ENCODE measurements at places on chromosomes 13 and 19.

GRCh38 chr19:38384209-38385027, 3.4 kb downstream of the GGN start:
- no peak for DNase-seq

DNA sequence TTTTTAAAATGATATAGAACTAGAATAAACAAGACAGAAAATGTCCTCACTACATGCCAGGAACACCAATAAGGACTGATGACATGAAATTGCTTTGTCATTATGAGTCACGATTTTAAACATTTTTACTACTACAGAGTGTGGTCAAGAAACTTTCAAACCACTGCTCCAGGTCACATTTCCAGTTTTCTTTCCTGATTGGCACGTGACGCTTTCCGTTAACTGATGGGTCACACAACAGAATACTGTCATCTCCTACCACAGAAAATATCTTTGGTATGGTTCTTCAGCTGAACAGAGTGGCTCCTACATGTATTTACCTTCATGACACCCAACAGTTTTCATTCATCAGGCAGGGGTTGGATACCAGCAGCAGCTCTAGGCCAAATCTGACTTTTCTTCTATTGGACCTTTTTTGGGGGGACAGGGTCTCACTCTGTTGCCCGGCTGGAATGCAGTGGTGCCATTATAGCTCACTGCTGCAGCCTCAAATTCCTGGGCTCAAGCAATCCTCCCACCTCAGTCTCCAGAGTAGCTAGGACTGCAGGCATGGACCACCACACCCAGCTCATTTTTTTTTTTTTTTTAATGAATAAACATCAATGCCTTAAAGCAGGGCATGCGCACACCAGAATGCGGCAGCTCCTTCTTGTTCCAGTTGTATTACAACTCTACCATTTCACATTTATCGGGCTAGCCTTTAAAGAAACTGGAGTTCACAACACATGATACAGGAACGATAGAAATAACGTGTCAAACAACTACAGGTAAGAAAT, 147.4 kb downstream of the RNF17 start:
- no peak for DNase-seq

DNA sequence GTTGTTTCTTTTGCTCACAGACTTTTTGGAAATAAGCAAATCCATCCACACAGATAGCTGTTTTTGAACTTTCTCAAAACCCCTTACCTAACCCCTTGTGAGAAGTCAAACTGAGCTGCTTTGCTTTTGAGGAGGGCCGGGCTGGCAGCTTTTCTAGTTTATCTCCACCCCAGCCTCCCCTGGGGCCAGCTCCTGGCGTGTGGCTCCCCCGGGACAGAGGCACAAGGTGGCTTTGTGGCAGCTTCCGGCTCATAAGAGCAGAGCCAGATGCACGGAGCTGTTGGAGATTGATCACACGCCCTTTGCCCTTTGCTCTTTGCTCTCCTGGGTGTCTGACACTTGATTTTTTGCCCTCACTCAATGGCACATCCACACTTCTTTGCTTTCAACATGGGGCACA, 24.9 kb upstream of the RNF113B start:
- DNase-seq = no peak

- no peak for DNase-seq
These were observed 7.1 kb downstream of the PCDH9 start for GRCh38 chr13:67223024-67223423.

GRCh38 chr19:40947573-40947972, 43.5 kb upstream of the CYP2B6 start:
- DNase-seq = peak; percentile 32

DNA sequence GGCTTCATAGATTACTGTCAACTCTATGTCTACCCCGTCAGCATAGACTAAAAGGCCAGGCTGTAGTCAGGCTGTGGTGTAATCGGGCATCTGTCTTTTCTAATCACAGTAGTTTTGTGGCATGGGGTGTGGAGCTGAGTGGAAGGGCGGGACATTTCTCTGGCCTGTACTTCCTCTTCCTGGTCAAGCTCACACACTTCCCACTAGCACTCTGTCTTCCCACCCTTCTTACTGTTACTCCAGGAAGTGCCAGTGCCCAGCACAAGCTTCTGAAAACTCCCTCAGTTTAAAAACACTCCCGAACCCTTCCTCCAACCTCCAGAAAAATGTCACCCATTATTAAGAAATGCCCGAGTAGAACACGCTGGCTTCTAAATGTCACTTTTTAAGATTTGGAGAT, 229.8 kb downstream of the KLF5 start:
- no peak for DNase-seq

- DNase-seq = no peak
These were observed 152.4 kb downstream of the SHISA2 start for GRCh38 chr13:25899464-25899863.

GRCh38 chr13:114017028-114017630, 43.3 kb upstream of the C13orf46 start:
- no peak for DNase-seq

GRCh38 chr13:67554286-67554685, 324.1 kb upstream of the PCDH9 start:
- DNase-seq = no peak

DNA sequence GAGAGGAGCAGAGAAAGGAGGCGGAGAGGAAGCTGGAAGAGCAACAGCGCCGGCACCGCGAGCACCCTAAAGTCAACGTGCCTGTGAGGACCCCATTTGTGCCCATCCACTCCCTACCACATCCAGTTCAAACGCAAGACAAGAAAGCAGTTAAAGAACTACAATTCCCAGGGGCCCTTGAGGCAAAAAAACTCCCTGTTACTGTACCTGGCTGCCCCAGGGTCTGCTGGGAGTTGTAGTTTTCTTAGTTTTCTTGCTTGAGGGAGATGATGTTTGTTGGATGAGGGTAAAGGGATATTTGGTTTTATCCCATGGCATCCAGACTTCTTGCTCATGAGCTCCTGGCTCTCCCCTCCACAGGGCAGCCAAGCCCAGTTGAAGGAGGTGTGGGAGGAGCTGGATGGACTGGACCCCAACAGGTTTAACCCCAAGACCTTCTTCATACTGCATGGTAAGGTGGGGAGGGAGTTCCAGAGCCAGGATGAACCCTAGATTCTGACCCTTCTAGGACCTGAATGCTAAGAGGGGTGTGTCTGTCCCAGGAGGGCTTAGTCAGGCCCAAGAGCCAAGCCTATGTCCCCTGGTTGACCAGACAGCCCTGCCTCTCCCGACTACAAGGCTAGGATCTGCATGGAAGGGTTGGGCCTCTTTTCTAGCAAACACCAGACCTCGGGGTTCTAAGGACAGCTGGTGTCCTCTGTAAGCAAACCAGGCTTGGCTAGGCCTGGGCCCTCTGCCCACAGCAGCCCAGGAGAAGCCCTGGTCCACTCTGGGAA, 13.2 kb downstream of the NUCB1 start:
- no peak for DNase-seq

DNA sequence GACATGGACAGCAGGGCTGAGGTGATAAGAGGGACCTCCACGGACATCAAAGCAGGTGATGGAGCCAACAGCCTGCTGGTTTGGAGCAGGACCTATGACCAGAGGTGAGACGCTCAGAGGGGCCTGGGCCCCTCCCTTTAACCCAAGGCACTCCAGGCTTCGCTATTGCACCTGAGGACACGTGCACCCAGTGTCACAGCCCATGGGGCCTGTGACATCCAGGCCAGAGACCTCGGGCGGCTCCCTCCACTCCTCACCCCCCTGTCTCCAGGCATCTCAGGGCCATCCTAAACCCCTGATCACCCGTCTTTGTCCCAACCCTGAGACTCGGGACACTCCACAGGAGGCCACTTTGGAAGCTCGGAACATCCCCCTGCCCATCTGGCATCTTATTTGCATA, 12.9 kb downstream of the ADGRE5 start:
- no peak for DNase-seq

GRCh38 chr13:35957241-35957731, 173.9 kb downstream of the DCLK1 start:
- DNase-seq = no peak

DNA sequence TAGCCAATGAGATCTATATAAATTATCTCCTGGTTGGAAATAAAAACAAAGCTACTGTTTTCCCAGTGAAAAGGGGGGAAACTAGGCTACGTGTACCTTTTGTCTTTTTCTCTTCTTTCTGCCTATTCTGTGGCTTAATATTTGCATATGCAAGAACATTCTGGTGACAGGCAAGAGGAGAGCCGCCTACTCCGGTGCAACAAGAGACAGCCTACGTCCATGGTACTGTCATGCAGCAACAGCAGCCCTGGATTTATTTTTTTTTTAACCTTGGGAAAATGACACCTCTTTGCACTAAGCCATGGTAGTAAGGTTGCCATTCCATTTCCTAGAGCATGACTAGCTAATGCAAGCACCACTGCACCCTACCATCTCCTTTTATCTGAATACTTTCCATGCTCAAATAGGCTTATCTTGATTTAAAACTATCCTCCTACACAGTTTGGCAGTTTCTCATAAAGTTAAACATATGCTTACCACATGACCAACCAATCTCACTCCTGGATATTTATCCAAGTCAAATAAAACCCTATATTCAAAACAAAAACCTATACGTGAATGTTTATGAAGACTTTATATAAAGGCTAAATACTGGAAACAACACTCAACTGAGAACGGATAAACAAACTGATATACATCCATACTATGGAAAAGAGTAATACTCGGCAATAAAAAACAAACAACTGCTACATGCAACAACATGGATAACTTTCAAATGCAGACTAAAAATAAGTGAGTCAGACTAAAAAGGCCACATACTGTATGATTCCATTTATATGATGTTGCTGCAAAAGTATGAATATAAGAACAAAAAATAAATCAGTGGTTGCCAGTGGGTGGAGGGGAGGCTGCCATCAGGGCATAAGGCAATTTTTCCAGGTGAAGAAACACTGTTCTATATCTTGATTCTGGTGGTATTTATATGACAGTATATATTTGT, 17.3 kb downstream of the NUFIP1 start:
- DNase-seq = no peak

DNA sequence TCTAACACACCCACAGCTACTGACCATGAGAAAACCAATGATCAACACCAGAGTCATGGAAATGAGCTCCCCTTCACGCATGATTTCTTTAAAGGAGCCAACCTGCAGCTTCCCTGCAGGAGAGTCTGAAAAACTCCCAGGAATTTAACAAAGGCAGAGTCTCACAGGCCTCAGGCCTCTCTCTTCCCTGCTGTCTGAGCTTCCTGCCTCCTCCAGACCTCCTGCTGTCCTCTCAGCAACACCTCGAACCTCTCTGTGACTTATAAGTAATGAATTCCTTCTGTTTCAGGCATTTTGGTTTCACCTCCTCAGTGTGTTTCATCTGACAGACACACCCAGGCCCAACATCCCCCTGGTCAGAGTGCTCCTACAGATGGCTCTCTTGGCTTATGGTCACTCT, 1044.4 kb downstream of the UQCRFS1 start:
- DNase-seq = no peak

DNA sequence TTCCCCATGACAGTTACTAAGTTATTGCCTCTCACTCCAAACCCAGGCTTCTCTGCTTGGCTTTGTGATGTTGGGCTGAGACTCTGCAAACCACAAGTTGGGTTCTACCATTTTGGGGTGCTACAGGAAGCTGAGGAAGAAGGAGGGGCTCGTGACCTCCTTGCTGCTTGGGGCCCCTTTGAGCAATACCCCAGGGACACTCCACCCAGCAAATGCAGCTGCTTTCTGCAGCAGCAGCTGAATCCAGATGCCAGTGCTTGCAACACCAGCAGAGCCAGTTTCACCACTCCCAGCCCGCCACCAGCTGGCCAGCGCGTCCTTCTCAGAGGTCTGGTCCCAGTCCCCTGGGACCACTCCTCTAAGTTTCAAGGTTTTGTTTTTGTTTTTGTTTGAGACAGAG, 22.0 kb upstream of the UBAC2 start:
- DNase-seq = no peak

- no peak for DNase-seq
These were observed 68.9 kb downstream of the GADD45B start for GRCh38 chr19:2544576-2545415.

GRCh38 chr13:28301839-28302238, 163.5 kb downstream of the PAN3 start:
- no peak for DNase-seq

GRCh38 chr13:24746618-24747247, 17.2 kb upstream of the RNF17 start:
- DNase-seq = peak; percentile 82

DNA sequence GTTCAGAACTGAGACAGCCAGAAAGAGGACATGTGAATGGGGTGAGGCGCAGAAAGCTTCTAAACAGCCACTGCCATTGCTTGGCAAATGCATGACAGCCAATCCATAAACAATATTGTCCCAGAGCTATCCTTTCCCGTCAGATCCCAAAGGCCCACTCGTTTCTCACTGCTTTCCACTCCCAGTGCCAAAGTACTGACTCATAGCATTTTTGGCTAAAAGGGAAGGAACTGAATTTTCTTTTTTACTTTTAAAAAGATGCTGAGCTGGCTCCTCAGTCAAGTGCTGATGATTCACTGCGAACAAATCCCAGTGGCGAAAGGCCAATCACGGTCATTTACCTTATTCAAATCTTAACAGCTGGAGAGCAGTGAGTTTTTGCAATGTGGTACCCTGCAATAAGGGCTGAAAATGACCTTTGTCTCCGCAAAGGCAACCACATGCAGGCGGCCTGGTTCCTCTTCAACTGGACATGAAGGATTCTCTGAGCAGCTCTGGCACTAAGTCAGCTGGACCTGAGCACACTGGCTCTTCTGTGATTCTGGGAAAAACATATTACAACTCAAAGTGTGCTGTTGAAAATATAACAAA, 151.7 kb downstream of the DCLK1 start:
- DNase-seq = peak; percentile 94

- no peak for DNase-seq
These were observed 532.4 kb upstream of the SGCG start for GRCh38 chr13:22648320-22648801.

GRCh38 chr19:42281827-42282762, 13.0 kb downstream of the CIC start:
- peak; percentile 89 for DNase-seq

DNA sequence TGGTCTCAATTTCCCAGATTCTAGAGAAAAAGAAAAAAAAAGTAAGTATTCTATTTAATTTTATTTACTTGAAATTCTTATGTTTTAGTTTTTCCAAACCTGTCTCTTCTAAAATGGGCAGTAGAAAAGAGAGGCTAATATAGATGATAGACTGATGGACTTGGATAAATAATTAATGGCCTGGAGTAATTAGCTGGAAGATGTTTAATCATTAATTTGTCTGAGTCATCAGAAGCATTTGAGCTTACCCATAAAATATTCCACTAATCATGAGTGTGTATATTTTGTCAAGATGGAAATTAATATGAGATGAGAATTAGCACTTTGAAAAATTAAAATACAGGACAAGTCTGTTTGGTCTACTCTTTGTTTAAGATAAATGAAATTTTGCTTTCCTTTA, 212.1 kb upstream of the MIR17HG start:
- no peak for DNase-seq

Measured in lower leg skin (tissue), 4 donors.